ENCODE measurements at places on chromosomes 7 and 10.

DNA sequence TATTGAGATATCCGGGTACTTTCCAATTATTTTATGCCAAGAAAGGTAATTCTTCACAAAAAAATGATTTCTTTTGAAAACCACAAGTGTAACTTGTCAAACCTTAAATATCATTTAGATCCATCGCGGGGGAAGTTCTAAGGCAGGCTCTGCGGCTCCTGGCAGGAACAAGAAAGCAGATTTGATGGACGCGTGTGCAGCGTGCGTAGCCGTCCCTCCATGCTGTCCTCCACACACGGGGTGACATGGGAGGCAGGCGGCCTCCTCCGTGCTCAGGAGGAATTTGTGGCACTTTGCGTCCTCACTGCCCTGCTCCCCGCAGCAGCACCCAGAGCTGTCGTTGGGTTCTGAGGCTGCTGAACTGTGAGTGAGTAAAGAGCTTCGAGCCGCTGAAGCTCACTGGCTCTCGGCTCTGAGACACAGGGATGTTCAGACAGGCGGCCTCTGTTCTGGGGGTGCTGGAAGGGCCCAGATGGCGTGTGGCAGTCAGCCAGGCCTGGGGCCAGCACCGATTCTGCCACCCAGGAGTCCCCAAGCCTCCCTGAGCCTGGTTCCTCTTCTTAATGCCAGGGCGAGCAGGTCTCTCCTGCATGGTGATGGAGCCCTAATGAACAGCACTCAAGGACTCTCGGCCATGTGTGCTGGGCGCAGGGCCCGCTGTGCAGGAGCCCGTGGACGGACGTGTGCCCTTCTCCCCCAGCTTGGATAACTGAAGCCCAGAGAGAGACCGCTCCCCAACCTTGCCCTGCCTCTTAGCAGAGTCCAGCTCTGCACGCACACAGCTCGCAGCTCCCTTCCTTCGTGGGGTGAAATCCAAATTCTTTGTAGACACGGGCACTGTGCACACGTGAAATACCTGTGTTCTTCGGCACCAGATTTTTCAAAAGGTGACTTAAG, 185.4 kb upstream of the SHH start:
- no peak for DNase-seq

DNA sequence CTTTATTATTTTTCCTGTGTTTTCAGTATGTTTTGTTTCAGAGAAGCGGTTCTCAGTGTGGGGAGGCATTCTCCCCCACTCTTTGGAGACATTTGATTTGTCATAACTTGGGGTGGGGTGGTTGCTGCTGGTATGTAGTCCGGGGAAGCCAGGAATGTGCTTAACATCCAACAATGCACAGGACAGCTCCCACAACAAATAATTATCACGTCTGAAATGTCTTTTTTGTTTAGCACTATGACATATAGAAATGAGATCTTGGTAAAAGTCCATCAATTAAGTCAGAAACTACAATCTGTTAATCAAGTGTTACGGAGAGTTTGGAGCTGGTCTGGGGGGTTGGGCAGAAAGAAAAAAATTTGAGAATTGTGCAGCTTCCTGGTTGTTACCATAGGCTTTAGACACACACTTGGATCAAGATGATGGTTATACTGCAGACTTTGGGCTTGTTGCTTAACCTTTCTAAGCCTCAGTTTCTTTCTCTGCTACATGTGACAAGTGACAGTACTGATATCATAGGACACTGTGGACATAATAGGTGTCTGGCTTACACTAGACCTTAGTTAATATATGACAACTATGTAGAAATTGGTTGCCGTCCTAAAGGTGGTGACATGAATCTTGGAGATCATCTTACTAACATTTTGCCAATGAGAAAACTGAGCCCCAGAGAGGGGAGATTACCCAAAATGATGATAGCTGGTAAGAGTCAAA, 113.7 kb downstream of the LRMDA start:
- DNase-seq: no peak

GRCh38 chr10:26157734-26158133, 58.8 kb upstream of the GAD2 start:
- DNase-seq: no peak

- no peak for DNase-seq
These were observed 379.5 kb downstream of the PAXIP1 start for GRCh38 chr7:154623399-154623798.

DNA sequence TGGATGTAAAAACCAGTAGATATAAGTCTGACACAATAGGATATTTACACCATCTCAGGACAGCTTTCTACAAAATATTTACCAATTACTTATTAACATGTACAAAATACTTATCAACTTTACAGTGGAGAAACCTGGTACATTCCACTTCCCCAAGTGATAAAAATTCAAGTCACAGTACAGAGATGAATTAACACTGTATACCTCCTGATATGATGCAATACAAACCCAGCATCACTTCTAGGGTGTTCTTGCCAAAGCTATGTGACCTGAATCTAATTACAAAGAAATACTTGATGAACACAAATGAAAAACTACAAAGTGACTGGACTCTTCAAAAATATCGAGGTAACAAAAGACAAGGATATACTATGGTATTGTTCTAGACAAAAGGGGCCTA, 156.4 kb upstream of the FGFR2 start:
- DNase-seq: no peak

GRCh38 chr10:77513781-77514331, 123.8 kb downstream of the KCNMA1 start:
- DNase-seq: no peak

GRCh38 chr10:117554241-117554814, 11.8 kb downstream of the EMX2 start:
- no peak for DNase-seq

- DNase-seq: no peak
These were observed 98.5 kb downstream of the WDR37 start for GRCh38 chr10:1154531-1155295.

- DNase-seq: no peak
These were observed 320.0 kb upstream of the C7orf33 start for GRCh38 chr7:148270576-148270975.

GRCh38 chr7:116598278-116598677, 73.4 kb downstream of the CAV1 start:
- DNase-seq: no peak

GRCh38 chr10:67893637-67894036, 9.2 kb downstream of the SIRT1 start:
- DNase-seq: no peak

- DNase-seq: no peak
These were observed 51.9 kb upstream of the A1CF start for GRCh38 chr10:50937230-50937907.

DNA sequence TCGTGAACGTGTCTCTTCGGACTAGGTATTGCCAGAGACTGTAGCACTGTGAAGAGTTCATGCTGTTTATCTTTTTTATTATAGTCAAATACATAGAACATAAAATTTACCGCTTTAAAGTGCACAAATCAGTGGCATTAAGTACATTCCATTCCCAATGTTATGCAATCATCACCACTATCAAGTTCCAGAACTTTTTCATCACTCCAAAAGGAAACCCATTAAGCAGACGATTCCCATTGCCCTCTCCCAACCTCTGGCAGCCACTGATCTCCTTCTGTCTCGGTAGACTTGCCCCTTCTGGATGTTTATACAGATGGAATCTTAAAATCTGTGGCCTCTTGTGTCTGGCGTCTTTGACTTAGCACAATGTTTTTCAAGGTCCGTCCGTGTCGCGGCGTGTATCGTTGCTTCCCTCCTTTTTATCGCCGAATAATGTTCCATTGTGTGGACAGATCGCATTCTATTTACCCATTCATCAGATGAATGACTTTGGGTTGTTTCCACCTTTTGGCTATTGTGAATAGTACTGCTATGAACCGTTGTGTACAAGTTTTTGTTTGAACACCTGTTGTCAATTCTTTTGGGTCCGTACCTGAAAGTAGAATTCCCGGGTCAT, 2.7 kb downstream of the PROSER2 start:
- no peak for DNase-seq

- DNase-seq: no peak
These were observed 85.5 kb upstream of the ZNF800 start for GRCh38 chr7:127478024-127478355.

DNA sequence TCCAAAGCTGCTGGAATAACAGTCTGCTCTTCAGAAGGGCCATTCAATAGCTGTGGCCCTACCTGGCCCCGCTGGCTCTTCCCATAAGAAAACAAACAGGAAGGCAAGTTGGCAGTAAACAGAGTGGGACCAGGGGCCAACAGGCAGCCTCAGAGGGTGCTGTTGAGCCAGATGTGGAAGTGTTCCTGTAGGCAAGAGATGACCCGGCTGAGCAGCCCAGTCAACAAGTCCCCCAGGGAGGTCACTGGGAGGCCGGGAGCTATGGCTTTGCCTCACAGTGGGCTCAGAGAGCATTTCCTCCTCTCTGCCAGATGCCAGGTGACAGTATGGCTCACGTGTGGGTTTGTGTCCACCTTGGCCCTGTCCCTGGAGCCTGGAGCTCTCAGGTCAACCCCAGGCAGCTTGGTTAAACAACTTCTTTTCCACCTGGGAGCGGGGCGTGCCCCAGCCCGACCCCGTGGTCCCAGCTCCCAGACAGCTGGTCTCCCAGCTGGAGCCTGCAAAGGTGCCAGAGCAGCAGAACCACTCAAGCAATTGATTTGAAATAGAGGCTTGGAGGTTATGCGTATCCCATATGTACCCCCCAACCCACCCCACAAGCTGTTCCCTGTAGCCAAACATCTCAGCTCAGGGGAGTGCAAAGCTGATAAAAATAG, 33.8 kb upstream of the LOXL4 start:
- DNase-seq: no peak

DNA sequence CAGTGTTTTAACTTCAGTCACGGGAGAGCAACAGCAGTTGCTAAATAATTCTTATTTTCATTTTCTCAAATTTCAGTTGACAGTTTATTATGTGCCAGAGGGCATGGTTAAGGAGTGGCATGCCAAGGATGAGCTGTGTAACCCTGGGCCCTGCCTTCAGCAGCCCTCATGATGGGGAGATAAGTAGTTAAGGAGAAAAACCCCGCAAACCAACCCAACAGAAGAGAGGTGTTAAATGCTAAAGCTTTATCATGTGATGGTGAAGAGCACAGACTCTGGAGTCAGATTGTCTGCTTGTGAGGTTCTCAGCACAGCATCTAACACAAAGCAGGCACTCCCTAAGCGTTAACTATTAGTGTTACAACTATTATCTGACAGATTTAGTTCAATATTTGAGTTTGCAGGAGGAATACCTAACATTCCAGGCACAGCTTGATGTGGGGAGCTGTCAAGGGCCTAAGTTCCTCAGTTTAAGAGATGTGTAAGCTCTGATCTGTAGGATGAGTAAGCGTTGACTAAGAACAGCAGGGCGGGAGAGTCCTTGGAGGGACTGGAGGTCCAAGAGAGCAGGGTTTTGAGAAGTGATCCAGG, 29.6 kb downstream of the STAM start:
- no peak for DNase-seq

DNA sequence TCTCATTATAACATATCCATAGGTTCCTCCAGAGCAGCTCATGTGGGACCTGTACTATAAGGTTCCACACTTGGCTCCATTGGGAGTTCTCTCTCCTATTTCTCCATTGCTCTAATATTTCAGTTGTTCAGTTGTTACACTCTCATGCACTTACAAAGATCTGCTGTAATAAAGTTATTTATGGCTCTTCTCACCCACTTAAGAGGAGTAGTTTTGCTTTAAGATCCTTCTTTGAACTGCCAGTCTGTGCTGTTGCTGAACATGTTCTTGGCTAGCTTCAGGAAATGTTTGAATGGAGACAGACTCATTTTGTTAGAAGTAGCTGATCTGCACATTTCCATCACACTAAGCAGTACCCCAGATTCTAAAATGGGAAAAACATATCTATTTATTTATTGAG, 250.1 kb downstream of the CDK14 start:
- no peak for DNase-seq

DNA sequence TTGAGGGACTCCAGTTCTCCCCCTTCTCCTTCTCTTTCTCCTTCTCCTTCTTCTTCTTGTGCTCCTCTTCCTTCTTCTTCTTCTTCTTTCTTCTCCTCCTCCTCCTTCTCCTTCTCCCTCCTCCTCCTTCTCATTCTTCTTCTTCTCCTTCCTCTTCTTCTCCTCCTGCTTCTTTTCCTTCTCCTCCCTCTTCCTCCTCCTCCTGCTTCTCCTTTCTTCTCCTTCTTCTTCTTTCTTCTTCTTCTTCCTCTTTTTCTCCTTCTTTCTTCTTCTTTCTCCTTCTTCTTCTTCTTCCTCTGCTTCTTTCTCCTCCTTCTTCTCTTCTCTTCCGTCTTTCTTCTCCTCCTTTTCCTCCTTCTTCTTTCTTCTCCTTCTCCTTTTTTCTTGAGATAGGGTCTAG, 25.6 kb upstream of the LIMK1 start:
- no peak for DNase-seq

DNA sequence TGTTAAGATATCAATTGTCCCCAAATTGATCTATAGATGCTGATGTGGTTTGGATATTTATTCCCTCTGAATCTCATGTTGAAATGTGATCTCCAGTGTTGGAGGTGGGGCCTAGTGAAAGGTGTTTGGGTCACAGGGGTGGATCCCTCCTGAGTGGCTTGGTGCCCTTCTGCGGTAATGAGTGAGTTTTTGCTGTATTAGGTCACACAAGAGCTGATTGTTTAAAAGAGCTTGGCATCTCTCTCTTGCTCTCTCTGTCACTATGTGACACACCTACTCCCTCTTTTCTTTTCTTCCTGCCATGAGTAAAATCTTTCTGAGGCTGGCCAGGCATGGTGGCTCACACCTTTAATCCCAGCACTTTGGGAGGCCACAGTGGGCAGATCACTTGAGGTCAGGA, 98.2 kb upstream of the KAT6B start:
- DNase-seq: no peak

DNA sequence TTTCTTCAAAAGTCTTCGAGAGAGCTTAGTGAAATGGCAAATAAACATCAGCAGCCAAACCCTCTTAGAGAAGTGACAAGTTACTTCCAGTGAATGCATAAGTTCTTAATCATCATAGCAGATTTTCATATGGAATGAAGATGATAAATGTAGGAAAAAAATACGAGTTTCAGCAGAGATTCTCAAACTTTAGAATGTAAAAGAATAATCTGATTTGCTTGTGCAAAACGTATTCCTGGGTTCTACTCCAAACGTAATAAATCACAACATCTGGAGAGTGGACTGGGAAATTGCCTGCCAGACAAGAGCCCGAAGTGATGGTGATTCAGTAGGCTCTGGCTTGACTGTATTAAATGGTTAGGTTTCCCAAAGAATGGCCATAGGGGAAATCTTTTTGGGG, 62.2 kb downstream of the AKR1E2 start:
- DNase-seq: no peak

- DNase-seq: no peak
These were observed 156.3 kb upstream of the C7orf33 start for GRCh38 chr7:148434181-148434757.

GRCh38 chr10:37957841-37958240, 18.6 kb downstream of the ZNF25 start:
- no peak for DNase-seq

- no peak for DNase-seq
These were observed 101.3 kb downstream of the KAT6B start for GRCh38 chr10:74927701-74928100.
